ENCODE measurements at places on chromosomes 16 and 17.

DNA sequence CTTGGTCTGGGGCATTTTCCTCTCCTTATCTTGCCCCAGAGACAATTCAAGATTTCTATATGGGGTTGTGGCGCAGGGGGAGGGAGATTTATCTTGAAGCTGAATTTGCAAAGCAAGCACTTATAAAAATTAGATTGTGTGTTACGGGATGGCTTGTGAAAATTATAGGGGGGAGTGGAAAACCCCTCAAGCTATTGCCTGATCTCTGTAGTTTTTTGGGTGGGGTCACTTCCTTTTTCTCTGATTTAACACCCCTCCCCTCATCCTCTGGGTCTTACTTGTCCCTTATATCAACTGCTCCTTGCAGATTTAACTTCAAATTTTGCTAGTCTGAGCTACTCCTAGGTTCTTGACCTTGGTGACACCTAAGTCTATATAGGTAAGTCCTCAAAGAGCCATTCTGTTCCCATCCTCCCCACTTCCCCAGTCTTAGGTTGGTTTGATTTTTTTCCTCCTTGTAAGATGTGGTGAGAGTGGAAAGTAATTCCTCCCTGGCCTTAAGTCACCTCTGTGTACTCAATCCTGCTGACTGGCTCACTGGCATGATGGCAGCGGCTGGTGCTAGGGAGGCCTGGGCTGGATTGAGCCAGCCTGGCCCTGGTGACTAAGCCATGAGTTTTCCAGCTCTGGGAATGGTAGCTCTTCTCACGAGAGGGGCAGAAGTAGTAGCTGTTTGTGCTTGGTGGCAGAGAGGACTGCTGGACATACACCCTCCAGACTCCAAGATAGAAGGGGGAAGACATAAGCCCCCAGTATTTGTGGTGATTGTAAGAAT lies 2.3 kb downstream of the ARL4D start:
- DNase-seq: no peak

DNA sequence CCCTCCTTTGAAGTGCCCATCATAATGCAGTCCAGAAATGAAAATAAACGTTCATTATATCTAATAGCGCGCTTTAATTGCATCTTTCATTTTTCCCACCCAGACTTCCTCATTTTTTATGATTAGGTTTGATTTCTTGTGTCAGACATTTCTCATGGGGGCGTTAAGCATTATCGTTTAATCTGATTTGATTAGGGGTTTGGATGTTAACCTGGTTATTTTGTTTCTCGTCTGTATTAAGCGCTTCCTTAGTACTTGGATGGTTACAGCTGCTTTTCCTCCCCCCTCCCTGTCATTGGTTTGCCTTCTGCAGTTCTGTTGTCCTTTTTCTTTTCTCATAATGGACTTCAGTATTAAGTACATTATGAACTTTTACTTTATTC lies 540 bp downstream of the MFSD11 start:
- no peak for DNase-seq

- no peak for DNase-seq
Observed at GRCh38 chr16:5058476-5058875, 7.3 kb downstream of the C16orf89 start.

DNA sequence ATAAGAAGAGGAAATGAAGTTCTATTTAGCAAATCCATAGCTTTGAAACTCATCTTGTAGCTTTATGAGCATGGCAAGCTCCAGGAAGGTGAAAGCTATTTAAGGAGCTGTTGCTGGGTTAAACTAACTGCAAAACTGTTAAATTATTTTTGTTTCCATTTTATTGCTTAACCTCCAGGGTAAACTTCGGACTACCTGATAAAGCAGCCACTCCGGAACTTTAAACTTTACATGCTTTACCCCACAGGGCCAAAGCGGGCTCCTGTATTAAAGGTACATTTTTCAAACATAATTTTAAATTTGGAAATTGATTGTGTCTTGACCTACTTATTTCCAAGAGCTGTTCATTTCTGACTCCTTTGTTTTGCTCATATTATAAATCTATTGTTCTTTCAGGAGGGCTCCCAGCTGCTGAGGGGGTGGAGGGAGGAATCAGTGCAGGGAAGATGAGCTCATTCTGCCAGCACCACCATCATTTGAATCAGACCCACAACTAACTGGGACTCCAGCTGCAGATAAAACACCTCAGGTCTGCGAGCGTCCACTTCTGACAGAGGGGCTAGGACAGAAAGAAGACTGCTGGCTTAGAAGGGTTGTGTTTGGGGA lies 157.9 kb downstream of the IRX3 start:
- DNase-seq: no peak

- no peak for DNase-seq
Observed at GRCh38 chr16:8720080-8720966, 45.9 kb downstream of the ABAT start.

DNA sequence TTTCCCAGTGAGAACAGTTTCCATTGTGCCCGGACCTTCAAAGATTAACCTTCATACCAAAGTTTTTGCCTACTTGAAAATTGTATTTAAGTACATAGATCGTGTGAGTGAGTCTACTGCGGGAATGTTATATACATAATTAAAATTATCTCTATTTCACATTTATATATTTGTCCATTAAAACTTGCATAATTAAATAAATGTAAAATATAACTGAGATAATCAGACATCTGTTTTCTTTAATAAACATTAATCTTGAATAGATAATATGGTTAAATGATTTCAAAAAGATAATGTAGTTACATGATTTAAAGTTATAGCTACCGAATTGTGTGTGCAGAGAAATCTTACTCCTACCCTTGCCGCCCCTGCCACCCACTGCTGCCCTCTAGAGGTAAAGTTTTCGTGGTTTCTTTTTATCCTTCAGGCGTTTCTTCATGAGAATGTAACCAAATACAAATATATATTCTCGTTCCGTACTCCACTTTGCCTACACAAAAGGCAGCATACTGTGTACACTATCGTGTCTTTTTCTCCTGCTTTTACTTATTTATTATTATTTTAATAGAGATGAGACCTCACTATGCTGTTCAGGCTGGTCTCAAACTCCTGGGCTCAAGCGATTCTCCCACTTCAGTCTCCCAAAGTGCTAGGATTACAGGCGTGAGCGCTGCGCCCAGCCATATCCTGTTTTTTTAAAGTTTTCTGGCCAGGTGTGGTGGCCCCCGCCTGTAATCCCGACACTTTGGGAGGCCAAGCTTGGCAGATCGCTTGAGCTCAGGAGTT lies 35.6 kb downstream of the RPA1 start:
- peak; percentile 34 for DNase-seq

DNA sequence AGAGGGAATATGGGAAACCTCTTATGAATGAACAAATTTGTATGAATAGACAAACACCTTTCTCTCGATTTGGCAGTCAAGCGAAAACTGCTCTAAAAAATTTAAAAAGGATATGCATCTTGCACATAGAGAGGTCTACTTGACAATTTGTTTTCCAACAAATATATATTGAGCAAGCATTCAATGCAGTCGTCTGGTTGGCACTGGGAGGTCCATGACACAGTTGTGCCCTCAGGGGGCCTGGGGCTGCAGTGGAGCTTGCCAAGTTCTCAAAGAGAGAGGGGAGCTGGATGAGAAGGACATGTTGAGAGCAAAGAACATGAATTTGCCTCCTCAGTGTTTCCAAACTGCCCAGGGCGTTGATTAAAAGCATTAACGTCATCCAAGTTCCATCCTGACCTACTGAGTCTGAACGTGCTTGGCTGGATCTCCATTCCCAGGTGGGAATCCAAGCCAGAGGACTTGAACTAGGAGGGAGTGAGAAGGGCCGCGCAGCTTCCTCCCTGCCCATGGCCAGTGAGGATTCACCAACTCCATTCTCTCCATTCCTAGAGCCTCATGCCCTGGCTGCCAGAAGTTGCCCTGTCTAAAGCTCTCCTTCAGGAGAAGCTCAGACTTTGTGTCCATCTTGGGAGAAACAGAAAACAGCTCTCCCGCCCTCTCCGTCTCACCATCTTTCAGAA lies 24.5 kb downstream of the TBX2 start:
- DNase-seq: no peak

DNA sequence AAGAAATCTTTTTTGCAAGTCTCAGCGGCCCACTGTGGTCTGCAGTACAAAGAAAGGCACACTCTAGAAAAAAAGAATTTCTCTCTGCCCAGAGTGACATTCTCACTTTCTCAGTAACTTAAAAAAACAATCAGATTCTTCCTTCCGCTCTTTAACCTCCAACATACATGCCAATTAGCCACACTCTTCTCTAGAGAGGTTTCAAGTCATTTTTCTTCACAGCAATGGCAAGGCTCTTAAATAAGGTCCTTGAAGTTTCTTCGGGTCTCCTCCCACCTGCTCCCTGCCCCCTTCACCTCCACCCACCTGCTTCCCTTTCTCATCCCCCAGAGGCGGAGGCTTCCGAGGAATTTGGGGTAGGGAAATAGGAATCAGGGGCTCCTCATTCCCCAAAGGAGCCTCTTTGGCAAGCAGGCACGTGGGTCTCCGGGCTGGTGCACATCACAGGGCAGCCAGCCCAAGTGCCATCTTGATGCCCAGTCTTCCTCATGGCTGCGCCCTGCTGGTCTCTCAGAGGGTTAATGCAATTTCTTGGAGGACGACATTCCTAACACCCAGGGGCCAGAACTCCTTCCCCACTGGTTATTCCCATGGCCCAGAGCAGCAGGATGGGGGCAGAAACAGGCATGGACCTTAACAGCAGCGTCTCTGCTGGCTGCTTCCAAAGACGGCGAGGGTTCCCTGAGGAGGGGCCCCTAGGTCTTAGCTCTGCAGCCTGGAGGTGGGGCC lies 855 bp upstream of the MEOX1 start:
- DNase-seq: no peak

- no peak for DNase-seq
Observed at GRCh38 chr17:50184611-50185398, 16.6 kb downstream of the COL1A1 start.

DNA sequence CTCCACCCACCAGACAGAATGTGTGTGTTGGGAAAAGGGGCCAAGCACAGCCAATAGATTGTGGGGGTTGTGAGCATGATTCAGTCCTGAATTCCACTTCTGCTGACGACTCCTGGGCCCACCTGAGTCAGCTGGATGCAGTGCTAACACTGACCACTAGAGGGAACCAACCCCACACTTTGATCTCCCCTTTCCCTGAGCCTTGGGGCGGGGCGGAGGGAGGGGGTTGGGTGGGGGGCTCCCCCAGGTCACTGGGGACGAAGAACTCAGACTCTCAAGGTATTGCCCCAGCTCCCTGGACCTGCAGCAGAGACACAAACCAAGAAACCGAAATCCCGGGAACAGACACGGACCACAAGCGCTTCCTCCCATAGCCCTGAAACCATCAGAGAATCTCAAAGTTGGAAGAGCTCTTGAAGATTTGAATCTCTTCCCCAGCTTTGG lies 621 bp upstream of the CSHL1 start:
- DNase-seq: peak; percentile 67

DNA sequence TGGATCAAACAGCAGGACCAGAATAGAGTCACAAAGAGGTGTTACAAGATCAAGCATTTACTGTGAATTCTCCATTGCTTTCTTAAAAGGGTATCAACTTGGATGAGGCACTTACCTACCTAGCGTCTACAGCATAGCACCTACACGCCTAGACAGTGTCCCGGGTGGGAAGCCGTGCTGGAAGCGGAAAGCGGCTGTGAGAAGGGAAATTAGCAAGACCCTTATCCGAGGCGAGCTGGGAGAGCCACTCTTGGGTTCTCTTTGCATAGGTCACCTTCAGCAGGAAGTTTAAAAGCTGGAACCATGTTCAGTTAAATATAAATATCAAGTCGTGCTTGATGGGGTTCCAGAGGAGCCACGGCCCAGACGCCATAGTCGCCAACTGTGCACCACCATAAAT lies 46.3 kb downstream of the TRARG1 start:
- no peak for DNase-seq

- DNase-seq: no peak
Observed at GRCh38 chr17:16916557-16916920, 55.4 kb downstream of the TNFRSF13B start.

- no peak for DNase-seq
Observed at GRCh38 chr17:622356-622755, 92.3 kb downstream of the VPS53 start.

DNA sequence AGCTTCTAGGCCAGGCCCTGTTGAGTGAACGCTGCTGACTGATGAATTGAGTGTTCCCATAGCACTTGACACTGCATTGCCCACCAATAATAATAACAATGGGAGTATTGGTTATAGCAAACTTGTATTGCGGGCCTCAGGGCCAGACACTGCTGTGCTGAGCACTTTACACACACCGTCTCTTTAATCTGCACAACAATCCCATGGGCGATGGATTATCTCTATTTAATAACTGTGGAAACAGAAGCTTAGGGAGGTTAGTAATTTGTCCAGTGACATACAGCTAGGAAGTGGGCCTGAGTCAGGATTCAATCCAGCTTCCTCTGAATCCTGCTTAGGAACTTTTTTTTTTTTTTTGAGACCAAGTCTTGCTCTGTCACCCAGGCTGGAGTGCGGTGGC lies 11.2 kb downstream of the ARHGAP23 start:
- DNase-seq: no peak

GRCh38 chr16:31087481-31087880 lies 1.3 kb downstream of the PRSS53 start:
- no peak for DNase-seq

GRCh38 chr17:35895636-35896587 lies 15.8 kb upstream of the CCL5 start:
- peak; percentile 7 for DNase-seq

GRCh38 chr17:6352801-6353560 lies 81.9 kb downstream of the AIPL1 start:
- DNase-seq: no peak

- DNase-seq: no peak
Observed at GRCh38 chr17:30228011-30228410, 7.5 kb downstream of the SLC6A4 start.

GRCh38 chr17:30821871-30822723 lies 2.4 kb downstream of the CRLF3 start:
- DNase-seq: no peak

DNA sequence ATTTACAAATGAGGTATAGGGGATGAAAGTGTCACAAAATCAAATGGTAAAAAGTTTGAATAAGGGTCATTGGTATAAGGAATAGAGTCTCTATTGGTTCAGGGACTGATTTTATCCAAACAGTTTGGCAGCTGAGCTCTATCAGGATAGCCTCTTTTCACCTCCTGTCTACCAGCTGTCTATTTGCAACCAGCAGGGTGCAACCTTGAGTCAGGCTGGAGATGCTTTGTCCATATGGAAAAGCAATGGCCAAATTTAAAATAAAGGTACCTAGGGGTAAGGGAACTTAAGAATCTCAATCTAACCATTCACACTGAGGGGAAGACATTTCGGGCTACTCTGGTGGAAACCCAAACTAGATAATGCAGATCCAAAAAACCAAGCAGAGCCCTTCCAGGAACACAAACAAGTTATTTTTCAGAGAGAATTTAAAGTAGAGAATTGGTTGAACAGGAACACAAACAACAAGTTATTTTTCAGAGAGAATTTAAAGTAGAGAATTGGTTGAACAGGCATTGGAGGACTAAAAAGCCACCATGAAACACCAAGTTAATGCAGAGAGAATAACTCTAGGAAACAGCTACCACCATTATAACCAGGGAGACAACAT lies 12.6 kb upstream of the CA10 start:
- DNase-seq: no peak

- DNase-seq: no peak
Observed at GRCh38 chr16:6206080-6206479, 1108.5 kb upstream of the EEF2KMT start.

- DNase-seq: no peak
Observed at GRCh38 chr17:45200701-45201100, 21.0 kb upstream of the FMNL1 start.

GRCh38 chr16:19884611-19885450 lies at the start of gene GPRC5B:
Gene GPRC5B (minus strand): TSS chr16:19884848. CDS start chr16:19872845, 12,003 bp downstream.
- peak; percentile 19 for DNase-seq
